Brain pericyte (primary cell): ENCODE measurements at places on chromosomes 6 and 20.

- no peak for DNase-seq
These were observed 92.3 kb upstream of the HCRTR2 start for GRCh38 chr6:55082021-55082420.

GRCh38 chr20:32387252-32387651, 29.1 kb downstream of the ASXL1 start:
- no peak for DNase-seq

DNA sequence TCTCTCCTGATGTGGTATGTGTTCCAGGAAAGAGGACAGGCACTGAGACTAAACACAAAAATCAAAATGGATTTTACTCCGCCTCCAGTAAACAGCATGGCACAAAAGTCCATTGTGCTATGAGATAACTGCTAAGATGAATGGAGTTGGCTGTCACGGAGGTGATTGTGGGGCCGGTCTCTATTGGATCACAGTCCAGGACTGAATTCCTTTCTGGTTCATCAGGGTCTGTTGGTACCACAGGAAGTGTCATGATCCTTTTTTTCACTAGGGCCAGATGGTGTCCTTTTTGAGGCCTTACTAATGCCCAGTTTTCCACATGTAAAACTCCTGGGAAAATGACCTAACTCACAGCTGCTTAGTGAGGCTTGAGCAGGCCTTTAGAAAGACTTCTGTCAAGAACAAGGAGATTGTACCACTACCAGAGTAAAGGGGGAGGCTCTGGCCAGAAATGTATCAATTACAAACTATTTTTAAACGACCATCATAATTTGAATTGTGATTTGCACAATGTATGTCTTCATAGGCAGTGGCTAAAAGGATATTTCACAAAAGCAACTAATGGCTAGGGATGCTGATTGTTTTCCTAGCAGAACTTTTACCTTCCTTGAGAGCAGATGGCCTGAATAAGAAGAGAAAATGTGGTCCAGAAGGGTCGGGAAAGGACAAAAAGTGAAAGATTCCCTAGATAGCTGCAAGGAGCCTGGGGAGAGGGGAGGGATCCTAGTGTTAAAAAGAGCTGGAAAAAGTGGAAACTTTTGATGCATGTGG, 192.2 kb upstream of the POU3F2 start:
- no peak for DNase-seq

GRCh38 chr20:48187851-48188250, 402.6 kb upstream of the SULF2 start:
- no peak for DNase-seq
